DMS79 treated with DMSO at 0.1 percent for 48 hours (cell line): ENCODE measurements at places on chromosomes 6 and 20.

DNA sequence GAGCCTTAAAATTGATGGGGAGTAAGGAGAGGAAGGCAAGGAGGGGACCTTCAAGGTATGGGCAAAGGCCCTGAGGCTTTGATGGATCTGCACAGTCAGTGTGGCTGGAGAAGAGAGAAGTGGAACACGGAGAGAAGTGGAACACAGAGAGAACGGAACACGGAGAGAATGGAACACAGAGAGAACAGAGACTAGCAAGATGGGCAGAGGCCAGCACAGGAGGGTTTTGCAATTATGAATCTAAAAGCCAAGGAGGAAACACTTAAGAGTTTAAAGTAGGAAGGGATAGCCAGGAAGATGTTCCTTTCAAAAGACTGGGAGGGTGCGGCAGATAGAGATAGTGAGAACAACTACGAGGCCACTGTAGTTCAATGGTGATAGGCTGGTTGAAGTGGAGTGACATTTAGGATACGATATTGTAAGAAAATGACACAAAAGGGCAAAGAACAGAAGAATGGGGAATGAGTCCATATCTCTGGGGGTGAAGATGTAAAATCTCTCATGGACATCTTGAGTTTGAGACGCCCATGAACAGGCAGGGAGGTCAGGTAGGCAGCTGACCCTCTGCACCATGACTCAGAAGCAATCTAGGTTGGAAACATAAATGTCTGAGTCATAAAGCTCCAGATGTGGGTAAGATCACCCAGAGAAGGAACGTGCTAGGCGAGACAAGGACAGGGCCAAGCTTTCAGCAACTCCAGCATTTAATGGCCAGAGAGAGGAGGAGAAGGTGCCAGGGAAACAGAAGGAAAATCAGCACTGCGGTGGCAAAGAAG is 25.4 kb downstream of the ZMYND8 start:
- no peak for DNase-seq

GRCh38 chr6:93358435-93358834 is 60.9 kb downstream of the EPHA7 start:
- no peak for DNase-seq

GRCh38 chr6:21767891-21768648 is 174.5 kb downstream of the SOX4 start:
- DNase-seq = no peak

GRCh38 chr20:10909803-10910202 is 236.0 kb upstream of the JAG1 start:
- DNase-seq = no peak

DNA sequence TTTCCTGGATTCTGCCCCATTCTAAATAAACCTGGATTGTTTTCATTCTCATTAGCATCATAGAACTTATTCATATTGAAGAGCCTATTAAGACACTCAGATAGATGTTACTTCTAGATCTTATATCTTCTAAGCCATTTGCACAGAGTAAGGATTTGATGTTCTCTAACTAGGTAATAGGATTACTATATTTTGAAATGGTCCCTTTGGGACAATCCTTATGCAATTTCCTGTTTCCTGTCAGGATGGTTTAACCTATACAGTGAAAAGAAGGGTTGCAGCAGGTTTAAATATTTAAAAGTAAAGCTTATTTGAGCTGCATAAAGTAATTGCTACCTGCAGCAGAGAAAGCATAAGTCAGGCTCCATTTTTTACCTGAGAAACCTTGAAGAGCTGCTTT is 860.1 kb downstream of the TFAP2A start:
- no peak for DNase-seq

GRCh38 chr6:114051031-114051430 is 80.1 kb upstream of the HDAC2 start:
- DNase-seq = no peak

- no peak for DNase-seq
Observed at GRCh38 chr6:5814901-5815300, 191.8 kb downstream of the NRN1 start.

GRCh38 chr6:29949934-29950333 is 7.6 kb downstream of the HLA-A start:
- DNase-seq = no peak

GRCh38 chr6:27791182-27791943 is 120.8 kb downstream of the OR2B2 start:
- DNase-seq = peak; percentile 20

DNA sequence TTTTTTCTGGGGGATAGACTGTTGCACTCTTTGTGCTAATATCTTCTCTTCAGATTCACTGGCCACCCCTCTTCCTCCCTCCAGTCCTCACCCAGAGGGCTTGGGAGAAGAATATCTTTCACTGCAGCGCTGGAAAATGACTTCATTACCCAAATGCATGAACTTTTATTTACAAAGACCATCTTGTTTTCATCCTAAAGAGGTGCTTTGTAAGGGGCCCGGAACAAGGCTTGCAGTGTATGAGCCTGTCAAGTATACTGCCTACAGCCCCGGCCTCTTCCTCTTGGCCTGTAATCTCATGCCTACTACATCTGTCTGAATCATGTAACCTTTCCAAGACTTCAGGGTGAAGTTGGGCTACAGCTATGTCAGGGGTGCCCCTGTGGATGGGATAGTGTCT is 554 bp upstream of the LAMA4 start:
- DNase-seq = no peak

DNA sequence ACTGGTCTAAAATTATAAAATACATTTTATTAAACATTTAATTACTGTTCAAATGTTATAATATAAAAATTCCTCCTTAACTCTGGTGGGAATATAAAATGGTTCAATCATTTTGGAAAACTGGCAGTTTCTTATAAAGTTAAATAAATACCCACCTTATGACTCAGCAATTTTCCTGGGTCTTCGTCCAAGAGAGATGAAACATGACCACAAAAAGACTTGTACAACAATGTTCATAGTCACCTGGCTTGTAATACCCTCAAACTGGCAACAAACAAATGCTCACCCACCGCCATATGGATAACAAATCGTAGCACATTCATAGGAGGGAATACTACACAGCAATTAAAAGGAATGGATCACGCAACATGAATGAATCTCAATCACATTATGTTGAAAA is 66.0 kb upstream of the RIN2 start:
- no peak for DNase-seq

- DNase-seq = no peak
Observed at GRCh38 chr20:60573003-60573680, 614.9 kb downstream of the CDH26 start.

- no peak for DNase-seq
Observed at GRCh38 chr6:44072452-44072958, 54.7 kb downstream of the MRPL14 start.

- no peak for DNase-seq
Observed at GRCh38 chr6:394641-395289, 3.2 kb downstream of the IRF4 start.

GRCh38 chr20:22630701-22631100 is 46.3 kb upstream of the FOXA2 start:
- DNase-seq = no peak

DNA sequence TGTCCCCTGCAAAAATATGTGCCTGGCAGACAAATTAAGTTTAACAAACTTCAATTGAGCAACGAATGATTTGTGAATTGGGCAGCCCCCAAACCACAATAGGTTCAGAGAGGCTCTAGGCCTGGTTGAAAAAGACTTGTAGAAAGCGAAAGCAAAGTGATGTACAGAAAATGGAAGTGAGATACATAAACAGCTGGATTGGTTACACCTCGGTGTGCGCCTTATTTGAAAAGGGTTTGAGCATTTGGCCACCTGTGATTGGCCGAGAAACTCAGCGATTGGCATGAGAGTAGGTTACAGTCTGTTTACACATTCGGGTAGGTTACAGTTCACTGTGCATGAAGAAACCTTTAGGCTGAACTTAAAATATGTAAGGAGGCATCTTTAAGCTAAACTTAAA is 136.9 kb downstream of the CD83 start:
- no peak for DNase-seq

GRCh38 chr20:62938105-62938888 is at the start of gene GID8:
GID8 (plus strand) TSS chr20:62938147; CDS start chr20:62941503, 3,356 bp downstream.
- DNase-seq = no peak

- no peak for DNase-seq
Observed at GRCh38 chr6:17278289-17279063, 2.7 kb upstream of the RBM24 start.

DNA sequence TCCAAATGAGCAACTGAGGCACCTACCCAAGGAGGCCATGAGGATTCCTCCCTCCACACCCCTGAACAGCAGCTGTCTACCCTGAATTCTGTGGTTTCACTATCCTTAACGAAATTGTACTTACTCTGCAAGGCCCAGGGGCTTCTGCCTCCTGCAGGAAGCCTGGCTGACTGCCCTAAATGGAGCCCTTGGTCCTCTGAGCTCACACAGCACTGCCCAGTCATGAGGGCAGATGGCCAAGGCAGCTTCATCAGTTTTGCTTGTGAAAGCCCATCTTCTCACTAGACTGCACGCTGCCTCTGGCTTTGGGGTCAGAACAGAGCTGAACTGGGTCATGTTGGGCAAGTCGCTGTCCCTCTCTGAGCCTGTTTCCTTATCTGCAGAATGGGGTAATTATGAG is 26.4 kb upstream of the SIRPA start:
- no peak for DNase-seq

GRCh38 chr6:161747506-161747905 is 473.6 kb upstream of the AGPAT4 start:
- DNase-seq = no peak

DNA sequence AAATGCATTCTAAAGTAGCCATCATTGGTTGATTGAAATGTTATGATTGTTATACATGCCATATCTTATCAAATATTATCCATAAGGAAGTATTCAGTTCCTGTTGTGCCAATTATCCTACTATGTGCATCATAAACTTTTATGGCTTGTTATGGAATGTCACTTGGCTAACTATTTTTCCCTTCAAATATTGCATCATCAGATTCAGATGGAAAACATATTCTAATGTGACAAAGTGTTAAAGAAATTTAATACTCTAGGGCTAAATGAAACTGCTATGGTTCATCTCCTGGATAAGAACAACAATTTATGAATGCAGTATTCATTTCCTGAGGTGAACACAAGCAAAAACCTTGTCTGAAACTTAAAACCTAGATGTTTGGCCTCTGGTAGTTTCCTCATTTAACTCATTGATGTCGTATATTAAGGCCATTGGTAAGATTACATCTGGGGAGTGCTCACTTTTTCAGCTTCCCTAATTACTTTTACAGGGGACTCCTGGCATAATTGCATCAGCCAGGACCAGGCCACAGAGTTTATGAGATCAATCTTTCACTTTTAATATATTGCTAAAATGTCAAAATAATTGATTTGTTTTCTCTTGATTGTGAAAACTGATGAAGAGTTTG is 134.9 kb upstream of the CEP162 start:
- no peak for DNase-seq

DNA sequence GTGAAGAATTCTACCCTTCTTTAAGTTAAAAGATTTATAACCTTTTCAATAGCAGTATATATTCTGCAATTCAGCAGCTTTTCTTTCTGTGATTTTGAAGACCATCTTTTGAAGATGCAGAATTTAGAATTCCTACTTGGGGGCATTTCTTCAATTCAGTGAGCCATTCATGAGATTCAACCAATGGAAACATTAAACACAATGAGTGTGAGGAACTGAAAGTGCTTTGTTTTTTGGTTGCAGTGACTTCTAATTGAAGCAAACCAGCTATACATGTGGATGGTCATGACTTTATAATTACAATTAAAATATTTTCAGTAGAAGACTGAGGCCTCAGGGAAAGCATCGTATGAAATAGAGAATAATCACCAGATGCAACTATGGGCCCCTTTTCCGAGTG is 108.3 kb downstream of the CARMIL1 start:
- DNase-seq = no peak

DNA sequence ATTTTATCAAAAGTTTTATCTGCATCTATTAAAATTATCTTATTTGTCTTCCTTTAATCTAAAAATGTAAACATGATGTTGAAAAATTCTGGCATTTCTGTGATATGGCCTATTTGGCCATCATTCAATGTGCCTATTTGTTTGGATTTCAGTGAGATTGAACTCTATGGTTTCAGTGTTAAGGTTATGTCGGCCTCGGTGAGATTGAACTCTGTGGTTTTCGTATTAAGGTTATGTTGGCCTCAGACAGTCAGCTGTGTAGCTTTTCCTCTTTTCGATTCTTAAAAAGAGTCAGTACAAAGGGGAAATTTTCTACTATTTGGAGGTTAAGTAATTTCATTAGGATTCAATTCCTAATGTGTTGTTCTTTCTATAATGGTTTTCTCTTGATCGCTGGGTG is 320.6 kb downstream of the PACRG start:
- no peak for DNase-seq

DNA sequence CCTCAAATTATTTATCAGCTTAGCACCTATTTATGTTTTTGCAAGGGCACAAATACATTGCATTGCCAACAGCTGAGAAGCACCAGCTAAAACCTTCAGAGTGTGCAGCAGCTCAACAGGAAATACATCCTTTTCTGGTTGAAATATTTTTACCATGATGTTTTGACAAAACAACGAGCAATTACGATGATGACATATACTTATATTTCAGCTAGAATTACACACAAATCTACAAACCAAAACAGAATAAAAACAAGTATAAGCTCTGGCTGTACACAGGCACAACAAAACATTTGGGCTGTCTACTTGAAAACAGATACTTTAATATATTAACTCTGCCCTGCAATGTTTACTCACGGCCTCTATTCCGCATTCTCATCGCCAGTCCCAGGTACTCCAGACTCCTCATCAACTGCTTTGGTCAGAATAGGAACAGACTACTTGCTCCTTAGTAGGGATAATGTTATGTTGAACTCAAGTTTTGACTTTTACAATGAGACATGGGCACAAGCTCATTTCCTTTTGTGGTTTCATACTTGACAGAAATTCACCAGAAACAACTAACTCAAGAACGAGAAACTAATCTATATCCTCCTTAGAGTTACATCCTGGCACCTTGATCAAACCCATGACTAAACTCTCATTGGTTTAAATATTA is 377.6 kb downstream of the ESR1 start:
- no peak for DNase-seq

GRCh38 chr6:142112451-142113061 is 20.2 kb upstream of the GJE1 start:
- DNase-seq = peak; percentile 14

DNA sequence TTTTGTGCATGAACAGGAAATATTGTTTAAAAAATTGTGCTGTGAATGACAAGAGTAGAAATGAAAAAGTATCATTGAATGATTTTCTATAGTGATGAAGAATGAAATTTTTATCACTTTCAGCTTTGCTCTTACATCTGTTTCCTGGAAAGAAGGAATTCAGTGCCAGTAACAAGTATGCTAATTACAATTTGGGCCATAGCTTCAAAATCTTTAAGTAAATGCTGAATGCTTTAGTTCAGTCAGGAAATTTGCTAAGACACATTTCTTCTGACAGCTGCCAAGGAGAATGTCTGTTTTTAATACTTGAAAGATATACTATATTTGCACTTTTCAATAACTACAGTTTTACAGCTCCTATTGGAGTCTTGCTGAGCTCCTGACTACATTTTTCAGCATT is 203.7 kb upstream of the RSPO3 start:
- DNase-seq = no peak

DNA sequence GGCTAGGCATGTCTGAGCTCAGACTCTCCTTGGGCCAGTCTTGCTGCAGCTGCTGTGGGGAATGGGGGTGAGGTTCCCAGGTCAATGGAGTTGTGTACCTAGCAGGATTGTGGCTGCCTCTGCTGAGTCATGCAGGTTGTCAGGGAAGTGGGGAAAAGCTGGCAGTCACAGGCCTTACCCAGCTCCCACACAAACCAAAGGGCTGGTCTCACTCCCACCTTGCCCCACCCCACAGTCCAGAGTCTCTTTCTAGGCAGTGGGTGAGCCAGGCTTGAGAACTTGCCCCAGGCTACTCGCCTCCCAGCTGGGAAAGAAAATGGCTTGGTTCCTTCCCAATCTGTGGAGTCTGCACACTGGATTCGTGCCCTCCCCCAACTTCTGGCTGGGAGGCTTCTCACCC is 65.7 kb downstream of the SCP2D1 start:
- no peak for DNase-seq

- peak; percentile 49 for DNase-seq
Observed at GRCh38 chr20:46132705-46133120, 14.6 kb downstream of the CD40 start.
